ENCODE measurements at places on chromosomes 7 and 10.

GRCh38 chr7:105672801-105673200 lies 91.5 kb upstream of the EFCAB10 start:
- DNase-seq, result no peak

- DNase-seq, result no peak
Measured at GRCh38 chr7:82128546-82128945, 315.0 kb downstream of the CACNA2D1 start.

GRCh38 chr7:79176859-79177477 lies 276.5 kb downstream of the MAGI2 start:
- peak; percentile 28 for DNase-seq

GRCh38 chr7:44275957-44276570 lies 49.3 kb downstream of the CAMK2B start:
- DNase-seq, result no peak

DNA sequence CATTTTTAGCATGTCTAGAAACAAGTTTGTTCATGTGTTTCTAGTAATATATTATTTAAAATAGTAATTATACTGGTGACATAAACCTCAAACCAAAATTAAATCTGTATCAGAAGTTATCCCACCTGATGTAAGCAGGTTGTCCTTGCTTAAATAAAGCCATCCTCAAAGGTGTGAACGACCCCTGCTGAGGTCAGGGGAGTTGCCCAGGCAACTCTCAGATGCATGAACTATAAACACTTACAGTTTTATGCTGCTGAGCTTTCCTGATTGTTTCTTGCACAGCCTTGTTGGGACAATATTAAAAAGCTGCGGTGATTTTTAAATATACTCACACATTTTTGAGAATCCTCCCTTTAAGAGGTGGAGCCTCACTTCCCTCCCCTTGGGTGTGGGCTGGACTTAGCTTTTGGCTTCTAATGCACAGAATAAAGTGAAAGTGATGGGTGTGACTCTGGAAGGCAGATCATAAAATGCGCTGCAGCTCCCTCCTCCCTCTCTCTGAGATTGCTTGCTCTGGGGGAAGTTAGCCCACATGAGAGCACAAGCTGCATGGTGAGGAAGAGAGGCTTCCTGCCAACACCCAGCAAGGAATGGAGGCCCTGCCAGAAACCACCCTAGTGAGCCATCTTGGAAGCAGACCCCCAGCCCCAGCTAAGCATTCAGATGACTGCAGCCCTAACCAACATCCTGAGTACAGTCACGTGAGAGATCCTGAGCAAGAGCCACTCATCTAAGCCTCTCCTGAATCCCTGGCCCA lies 152.7 kb downstream of the SKIDA1 start:
- DNase-seq, result peak; percentile 85

- DNase-seq, result no peak
Measured at GRCh38 chr10:116774728-116775151, 32.4 kb upstream of the HSPA12A start.

DNA sequence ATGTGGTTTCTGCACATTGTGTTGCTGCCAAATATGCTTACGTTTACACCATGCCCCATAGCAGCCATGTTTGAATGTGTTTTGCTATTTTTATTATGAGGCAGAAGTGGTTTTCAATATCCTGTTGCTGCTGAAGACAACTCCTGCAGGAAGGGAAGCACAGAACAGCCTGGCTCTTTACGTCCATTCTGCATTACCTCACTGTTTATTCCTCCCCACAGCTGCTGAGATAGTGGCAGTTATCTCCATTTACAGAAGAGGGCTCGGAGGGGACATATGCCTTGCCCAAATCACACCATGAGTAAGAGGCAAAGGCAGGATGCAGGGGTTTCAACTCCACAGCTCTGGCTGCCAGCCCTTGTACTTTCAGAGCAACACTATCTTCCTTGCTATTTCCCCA lies 35.3 kb downstream of the PLPP4 start:
- no peak for DNase-seq

DNA sequence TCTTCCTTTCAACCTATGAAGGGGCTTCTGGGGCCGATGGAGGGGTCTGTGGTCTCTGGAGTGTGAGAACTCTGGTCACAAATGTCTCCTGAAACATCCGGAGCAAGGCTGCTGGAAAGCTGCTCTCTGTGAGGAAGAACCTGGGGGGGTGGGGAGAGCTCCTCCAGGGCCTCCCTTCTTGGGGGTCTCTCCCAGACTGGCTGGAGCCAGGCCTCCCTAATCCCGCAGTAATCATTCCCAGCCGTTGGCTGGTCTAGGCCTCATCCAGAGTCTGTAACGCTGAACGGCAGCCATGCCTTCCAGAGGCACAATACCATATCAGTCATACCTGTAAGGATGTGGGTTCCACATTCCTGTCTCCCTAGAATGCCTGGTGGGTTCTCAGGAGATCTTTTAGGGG lies 4.4 kb upstream of the LZTS2 start:
- DNase-seq, result no peak

GRCh38 chr10:18097524-18097923 lies 42.7 kb upstream of the CACNB2 start:
- DNase-seq, result no peak

- no peak for DNase-seq
Measured at GRCh38 chr7:95097851-95098250, 190.5 kb downstream of the PPP1R9A start.

GRCh38 chr7:25305831-25306230 lies 77.5 kb upstream of the NPVF start:
- no peak for DNase-seq

- no peak for DNase-seq
Measured at GRCh38 chr7:107632492-107632865, 28.1 kb upstream of the SLC26A4 start.

GRCh38 chr10:114017271-114017670 lies 26.4 kb upstream of the ADRB1 start:
- DNase-seq, result no peak

DNA sequence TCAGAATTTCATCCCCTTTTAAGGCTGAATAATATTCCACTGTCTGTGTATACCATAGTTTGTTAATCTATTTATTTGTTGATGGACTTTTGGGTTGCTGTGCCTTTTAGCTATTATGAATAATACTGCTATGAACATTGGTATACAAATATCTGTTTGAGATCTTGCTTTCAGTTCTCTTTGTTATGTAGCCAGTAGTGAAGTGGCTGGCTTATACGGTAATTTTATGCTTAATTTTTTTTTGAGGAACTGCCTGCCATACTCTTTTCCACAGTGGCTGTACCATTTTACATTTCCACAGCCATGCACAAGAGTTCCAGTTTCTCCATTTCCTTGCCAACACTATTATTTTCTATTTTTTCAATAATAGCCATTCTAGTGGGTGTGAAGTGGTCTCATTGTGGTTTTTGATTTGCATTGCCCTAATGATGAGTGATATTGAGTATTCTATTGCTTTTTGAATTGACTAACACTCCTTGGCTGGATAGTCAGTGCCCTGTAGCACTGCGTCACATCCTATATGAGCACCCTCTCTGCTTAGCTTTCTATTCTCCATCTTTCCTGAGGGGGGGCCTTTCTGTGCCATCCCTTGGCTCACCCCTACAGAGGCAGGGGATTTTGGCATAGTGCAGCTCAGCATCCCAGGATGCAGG lies 29.4 kb upstream of the RAPGEF5 start:
- no peak for DNase-seq

- DNase-seq, result no peak
Measured at GRCh38 chr7:98078197-98078870, 28.3 kb upstream of the LMTK2 start.

Measured in suppressor macrophage (primary cell).